Posterior vena cava (tissue), 2 donors: ENCODE measurements at places on chromosomes 1 and 21.

- DNase-seq, result no peak
Observed at GRCh38 chr1:55231745-55232144, 16.6 kb upstream of the USP24 start.

DNA sequence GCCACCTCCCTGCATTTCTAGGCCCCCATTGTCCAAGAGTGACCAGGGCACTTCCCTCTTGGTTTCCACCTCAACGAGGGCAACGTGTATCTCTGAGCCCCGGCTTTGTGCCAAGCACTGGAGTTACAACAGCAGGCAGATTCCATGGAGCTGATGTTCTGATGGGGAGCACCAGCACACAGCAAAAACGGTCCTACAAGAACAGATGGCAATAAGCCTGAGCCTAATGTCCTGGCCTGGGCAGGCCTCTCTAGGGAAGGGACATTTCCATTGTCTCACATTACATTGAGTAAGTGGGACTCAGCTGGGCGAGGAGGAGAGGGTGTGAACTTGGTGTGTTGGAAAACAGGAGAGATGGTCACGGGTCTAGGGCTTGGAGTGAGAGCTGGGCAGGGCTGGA lies 27.2 kb upstream of the NPPB start:
- no peak for DNase-seq

GRCh38 chr1:147721716-147722115 lies 38.7 kb downstream of the GJA5 start:
- no peak for DNase-seq

GRCh38 chr1:166113031-166113430 lies 53.8 kb downstream of the FAM78B start:
- DNase-seq, result no peak

GRCh38 chr1:175195281-175195680 lies 2.7 kb upstream of the KIAA0040 start:
- DNase-seq, result no peak

DNA sequence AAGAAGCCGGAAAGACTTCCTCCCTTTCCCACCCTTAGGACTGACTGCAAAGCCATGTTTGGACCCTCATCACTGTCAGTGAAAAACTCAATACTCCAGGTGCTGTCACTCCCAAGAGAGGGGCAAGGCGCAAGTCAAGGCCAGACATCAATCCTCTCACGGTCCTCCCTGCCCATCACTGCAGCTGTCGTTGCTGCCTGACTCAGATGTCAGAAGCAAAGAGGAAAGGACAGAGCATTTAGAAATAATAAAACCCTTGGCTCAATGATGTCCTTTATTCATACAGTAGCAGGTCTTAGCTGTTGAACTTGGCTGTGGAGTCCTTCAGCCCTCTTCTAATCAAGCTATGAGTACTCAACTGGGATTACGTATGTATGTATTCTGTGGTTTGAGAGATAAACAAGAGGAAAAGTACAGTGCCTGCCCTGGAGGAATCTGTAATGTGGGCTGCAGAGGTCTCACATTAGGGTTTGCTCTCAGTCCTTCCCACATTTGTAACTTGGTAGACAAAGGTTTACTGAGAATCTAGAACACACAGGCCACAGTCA lies 13.5 kb downstream of the SUSD4 start:
- DNase-seq, result no peak
